ENCODE measurements at places on chromosomes 2 and 18.

GRCh38 chr18:39260565-39260964 is 1695.0 kb upstream of the CELF4 start:
- no peak for DNase-seq

- peak; percentile 37 for DNase-seq
Observed at GRCh38 chr18:3799515-3799914, 349.5 kb downstream of the TGIF1 start.

DNA sequence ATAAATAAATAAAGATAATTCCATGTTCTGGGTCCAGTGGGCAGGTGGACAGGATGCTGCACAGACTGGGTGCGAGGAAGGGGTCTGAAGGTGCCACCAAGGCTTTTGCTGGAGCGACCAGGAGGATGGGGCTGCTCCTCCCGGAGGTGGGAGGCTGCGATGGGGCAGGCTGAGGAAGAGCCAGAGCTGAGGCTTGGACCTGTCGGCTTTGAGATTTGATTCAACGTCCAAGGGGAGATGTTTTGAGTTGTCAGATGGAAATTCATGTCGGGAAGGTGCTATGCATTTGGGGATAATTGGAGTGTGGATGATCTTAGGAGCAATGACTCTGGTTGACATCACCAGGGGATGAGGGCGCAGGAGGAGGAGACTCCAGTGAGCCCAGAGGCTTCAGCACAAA is 11.7 kb downstream of the ALLC start:
- DNase-seq, result no peak

DNA sequence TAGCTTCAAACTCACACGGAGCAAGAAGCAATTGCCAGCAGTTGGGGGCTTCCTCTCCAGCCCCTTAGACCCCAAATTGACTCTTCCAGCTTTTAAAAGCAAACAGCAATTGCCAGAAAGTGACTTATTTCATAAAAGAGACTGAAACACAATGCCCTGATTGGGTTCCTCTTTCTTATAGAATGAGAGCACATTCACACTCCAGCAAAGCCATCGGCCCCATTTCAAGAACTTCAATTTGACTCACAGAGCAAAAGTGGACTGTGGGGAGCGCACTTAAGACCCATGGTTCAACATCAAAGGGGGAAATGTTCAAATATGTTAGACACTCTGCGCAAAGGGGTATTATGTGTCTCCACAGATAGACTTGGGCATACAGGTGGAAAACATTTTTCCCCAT is 484.7 kb downstream of the BCL11A start:
- no peak for DNase-seq

DNA sequence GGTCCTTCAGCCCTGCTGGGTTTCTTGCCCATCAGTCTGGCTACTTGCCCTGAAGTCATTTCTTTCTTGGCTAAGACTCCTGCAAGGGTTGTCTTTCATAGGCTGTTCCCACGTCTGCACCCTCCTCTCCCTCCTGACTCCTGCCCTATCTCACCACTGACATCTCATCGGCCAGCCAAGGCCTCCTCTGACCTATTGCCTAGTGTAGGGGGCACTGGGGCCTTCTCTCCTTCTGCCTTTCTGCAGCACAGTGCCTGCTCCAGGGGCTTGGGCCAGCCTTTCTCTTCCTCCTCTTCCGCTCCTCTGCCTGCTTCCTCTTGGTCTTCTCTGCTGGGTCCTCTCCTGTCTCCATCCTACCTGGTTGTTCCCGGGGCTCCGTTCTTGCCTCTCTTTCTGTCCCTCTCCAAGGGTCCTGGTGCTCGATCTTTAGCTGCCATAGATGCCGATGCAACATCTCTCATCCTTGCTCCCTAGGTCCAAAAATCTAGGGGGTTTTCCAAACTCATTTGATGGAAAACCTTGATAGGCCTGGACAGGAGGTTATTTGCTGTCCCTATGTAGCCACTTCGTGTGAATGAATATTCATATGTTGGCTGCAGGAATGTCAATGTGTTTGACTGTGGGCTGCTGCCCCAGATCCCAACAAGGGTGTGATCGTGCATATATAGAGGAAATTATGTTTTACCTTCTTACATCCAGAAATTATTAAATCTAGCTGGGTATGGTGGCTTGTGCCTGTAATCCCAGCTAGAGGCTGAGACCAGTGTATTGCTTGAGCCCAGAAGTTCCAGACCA is 9.7 kb upstream of the NT5DC4 start:
- no peak for DNase-seq

GRCh38 chr2:182581196-182581935 is 134.7 kb upstream of the DNAJC10 start:
- no peak for DNase-seq

DNA sequence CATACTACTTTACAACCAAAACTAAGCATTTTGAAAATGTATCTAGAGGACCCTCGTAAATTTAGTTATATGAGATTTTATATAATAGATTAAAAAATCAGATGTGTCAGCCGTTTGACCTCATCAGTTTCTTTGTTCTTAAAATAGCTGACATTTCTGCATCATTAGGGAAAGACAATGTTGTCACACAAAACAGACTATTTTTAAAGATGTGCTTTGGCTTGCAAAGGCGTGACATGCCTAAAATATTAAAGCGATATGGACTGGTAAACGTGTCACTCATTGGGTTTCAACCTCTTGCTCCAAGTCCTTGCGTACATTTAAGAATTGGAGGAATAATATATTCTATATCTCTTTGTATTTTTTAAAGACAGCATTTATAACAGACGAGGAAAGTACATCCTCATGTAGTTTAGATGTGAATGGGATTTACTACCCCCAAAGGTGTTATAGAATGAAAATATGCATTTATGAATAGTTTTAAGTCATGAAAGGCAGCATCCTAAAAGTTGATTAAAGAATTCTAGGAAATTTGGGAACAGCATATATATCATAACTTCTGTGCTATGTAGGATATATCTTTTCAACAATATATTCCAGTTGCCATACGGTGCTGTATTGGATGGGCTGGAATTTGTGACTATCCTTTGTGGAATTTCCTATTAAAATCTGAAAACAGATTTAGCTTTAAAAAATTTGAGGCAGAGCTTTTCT is 3.8 kb downstream of the MYL12A start:
- no peak for DNase-seq

GRCh38 chr2:236507393-236508085 is 62.1 kb upstream of the ACKR3 start:
- DNase-seq, result no peak

Measured in putamen (tissue), 1 donor.